DND-41 (cell line): ENCODE measurements at places on chromosomes 11 and 22.

DNA sequence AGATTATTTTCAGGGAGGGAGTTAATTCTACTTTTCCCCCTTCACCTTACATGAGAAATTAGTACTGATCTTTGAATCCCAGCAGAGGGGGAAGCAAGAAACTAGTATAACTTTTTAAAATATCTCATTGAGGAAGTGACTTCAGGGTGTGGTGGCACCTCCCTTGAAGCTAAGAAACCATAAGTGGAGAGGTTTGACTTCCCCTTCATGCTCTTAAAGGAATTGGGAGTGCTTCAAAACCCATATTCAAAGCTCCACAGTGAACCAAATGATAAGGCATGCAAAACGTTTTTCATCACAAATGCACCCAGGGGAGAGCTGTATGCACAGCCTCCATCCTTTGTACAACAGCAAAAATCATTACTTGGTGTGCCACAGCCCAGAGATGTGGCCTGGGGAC is 540 bp downstream of the MS4A14 start:
- no peak for DNase-seq
- no peaks in the 10 kb centered on the region for H3K4me1 ChIP-seq
- H3K4me3 ChIP-seq = no peak overlapping the region
- no peaks in the 10 kb centered on the region for H3K27me3 ChIP-seq

DNA sequence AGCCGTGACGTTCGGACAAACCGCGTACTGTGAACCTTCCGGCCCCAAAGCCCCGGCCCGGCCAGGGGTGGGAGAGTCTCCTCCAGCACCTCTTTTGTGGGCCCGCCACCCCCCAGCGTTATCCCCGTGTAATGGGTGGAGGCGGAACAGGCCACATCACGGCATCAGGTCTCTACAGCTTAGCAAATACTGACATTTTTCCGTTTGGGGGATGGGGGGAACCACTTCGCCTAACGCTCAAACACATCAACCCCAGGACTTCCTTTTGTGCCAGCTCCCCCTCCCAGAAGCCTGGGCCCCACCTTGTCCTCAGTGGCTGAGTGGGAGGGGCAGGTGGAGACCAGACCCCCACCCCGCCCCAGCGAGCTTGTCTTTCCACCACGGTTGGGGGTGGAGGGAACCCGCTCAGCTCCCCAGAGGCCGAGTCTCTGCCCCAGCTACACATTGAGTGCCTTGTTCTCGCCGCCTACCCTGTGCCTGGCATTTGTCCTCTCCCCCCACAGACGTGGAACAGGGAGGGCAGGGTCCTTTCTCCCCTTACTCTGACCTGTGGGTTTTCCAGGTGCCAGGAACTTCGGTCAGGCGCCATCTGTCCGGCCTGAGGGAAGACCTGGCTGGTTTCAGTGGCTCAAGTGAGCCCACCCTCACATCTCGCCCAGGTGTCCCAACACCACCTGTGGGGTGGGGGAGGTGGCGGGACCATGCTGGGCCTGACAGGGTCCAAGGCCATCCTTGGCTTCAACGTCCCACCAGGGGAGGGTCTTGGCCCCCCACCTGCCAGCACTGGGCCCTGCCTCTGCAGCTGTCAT is 29.6 kb downstream of the SBF1 start:
- H3K4me3 ChIP-seq = no peak overlapping the region
- peak; percentile 47 for DNase-seq
- H3K27ac ChIP-seq = peak overlapping the region; percentile 42; the same call in 1 of the 2 replicates
- H3K27me3 ChIP-seq = no peaks in the 10 kb centered on the region

GRCh38 chr11:45653277-45653676 is 12.1 kb downstream of the CHST1 start:
- H3K4me3 ChIP-seq = no peak overlapping the region
- H3K27me3 ChIP-seq = no peaks in the 10 kb centered on the region
- H3K36me3 ChIP-seq = peaks cover 31% of the 10 kb centered on the region

DNA sequence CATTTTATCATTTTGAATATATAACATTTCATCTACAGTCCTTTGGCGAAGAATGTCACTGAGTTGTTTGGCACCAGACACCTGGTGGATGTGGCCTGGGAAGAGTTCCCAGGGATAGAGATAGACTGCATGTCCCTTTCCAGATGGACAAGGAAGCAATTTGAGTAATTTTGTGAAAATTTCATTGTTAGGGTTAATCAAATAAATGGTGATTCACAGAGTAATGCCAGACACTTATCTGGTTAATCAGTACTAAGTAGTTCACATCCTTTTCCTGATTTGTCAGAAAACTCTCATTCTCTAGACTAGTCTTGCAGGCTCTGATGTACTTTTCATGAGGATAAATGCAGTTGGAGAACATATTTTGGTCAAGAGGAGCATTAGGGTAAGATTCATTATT is 41.6 kb downstream of the NAALAD2 start:
- no peaks in the 10 kb centered on the region for H3K27me3 ChIP-seq
- DNase-seq = no peak
- no peak overlapping the region for H3K27ac ChIP-seq

GRCh38 chr11:122020902-122021301 is 95.1 kb downstream of the BLID start:
- no peak for DNase-seq
- no peaks in the 10 kb centered on the region for H3K36me3 ChIP-seq
- no peak overlapping the region for H3K4me3 ChIP-seq
- H3K27ac ChIP-seq = no peak overlapping the region
- no peaks in the 10 kb centered on the region for H3K4me1 ChIP-seq
